Stimulated activated CD8-positive, alpha-beta memory T cell treated with anti-CD3 and anti-CD28 coated beads, Interleukin-15, amount 100 ng/mL, for 48 hours (primary cell): ENCODE measurements at places on chromosomes 3 and 15.

DNA sequence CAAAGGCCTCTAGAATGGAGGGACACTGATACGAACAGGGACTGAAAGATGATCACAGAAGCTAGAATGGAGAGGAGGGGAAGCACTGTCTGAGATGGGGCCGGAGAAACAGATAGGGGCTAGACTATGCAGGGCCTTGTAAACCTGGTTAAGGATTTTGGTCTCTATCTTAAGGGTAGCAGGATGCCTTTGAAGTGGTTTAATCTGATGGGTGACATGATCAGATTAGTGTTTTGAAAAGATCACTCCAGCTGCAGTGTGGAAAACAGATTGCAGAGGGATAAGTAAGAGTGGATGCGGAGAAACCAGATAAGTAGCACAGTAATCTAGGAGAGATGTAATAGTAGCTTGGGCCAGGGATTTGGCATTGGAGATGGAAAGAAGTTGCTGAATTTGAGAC, 108.1 kb downstream of the RSRC1 start:
- DNase-seq: no peak

DNA sequence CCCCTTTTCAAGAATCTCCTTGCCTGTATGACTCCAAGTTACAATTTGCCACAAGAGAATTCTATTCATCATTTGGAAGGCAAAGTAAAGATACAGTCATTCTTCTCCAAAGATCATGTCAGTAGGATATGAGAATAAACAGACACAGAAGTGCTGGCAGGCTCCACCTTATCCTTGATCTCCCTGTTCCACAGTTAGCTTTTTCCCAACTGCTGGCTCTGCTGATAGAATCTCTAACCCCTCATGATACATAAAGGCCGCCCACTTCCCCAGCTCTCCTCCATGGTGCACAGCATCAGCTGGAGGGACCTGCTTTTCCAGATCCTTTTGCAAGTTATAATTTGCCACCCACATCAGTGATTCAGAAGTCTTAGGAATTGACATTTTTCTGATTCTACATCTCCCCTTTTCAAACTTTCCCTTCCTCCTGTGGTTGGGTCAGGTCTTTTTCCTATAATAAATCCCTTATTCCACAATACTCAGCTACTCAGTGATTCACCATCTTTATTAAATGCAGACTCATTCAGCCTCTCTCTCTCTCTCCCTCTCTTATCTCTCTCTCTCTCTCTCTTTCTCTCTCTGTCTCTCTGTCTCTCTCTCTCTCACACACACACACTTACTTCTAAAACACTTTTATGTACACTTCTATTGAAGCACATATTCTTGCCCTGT, 465.4 kb downstream of the GBE1 start:
- no peak for DNase-seq

DNA sequence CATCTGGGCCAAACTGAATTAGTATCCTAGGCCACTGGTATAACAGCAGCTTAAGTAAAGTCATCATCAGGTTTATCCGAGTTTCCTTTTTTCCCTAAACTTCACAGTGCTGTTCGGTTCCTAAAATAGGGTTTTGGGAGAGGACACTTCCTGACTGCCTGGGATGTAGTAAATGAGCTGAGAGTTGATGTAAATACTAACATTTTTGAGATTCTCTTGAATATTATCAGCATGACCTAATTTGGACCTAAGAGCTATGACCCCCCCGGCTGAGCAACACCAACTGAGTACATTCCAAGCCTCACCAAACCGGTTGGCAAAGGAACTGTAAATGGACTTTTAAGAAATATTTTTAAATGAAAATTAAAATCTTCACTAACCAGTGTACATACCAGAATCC, 78.8 kb downstream of the IL5RA start:
- DNase-seq: no peak

GRCh38 chr15:62822228-62822627, 220.3 kb upstream of the TPM1 start:
- no peak for DNase-seq

DNA sequence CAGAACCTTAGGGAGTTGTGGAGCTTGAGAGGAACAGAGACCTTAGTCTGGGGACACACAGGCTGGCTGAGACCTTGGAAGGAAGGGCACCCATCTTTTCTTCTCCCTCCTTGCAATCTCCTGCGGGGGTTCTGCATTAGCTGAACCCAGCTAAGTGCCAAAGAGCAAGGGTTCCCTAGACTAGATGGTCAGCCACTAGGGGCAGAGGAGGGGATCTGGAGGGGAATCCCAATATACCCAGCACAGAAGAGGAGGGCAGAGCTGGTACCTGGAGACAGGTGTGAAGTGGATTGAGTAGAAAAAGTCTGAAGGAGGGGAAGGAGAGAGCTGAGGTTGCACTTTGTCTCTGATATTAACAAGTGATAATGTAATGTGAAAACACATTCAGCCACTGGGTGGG, 212.8 kb downstream of the ADAMTS9 start:
- DNase-seq: no peak
